ENCODE measurements at places on chromosomes 4 and X.

DNA sequence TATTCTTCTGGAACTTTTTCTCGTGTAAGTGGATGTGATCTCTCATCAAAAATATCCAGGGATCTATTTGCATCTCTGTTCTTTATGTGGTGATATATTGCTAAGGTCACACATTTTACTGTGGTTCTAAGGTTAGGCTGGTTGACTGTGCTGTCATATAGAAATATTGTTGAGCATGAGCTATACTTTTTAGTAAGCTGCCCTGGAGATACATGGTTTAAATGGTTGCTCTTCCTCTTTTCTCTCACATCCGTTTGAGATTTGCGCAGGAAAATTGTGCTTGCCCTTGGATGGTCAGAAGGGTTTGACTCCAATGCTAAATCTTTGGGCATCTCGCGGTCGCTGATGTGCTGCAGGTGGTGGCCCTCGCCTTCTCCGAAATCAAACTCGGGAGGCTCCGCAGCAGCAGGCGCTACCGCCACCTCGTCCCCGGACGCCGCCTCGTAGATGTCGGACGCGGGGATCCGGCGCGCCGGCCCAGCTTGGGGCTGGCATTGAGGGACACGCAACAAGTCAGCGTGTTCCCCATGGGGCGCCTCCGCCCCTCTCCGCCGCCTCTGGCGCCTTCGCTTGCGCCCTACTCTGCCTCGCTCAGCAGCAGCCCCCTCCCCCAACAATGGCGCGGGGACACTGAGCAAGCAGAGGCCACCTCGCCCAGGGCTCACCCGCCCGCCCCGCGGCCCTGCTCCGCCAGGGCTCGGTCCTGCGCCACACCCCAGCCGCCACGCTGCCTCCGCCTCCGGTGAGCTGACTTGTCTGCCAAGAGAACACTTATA is 154.5 kb downstream of the MSN start:
- no peak for DNase-seq

GRCh38 chrX:15515931-15516330 is 15.3 kb downstream of the BMX start:
- DNase-seq, result no peak

DNA sequence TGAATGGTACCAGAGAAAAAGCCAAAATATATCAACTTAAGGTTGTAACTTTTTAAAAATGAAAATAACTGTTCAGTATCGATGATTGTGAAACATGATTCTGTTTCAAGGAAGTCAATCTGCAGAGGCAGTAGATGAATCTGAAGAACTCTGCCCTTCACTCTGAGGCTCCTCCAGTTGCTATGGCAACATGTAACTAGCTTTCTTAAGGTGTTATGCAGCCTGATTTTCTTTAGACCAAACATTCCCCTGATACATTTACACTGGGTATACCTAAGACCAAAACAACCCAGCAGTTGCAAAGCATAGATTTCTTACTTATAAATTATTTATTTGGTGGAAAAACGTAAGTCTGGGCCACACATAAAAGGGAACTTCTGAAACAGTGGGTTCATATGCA is 133.6 kb upstream of the RASGEF1B start:
- no peak for DNase-seq

DNA sequence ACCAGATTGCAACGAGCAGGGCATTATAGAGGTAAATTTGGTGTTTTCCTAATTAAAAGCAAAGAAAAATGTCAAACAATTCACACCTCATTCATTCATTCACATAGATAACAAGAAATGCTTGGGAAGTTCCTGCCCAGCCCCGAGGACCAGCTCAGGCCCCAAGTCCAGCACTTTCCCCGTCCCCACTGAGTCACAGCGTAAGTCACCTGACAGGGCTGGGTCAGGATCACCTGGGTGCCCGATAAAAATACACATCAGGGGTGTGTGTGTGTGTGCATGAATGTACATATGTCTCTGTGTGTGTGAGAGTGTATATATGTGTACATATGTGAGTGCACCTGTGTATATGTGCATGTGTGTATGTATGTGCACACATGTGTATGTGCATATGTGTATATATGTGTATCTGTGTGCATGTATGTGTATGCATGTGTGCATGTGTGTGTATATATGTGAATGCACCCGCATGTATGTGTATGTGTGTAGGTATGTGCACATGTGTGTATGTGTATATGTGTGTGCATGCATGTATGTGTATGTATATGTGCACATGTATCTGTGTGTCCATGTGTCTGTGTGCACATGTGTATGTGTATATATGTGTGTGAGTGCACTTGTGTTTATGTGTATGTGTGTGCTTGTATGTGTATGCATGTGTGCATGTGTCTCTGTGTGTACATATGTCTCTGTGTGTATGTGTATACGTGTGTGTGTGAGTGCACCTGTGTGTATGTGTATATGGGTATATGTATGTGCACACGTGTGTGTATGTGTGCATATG is 18.6 kb upstream of the SH3TC1 start:
- no peak for DNase-seq

DNA sequence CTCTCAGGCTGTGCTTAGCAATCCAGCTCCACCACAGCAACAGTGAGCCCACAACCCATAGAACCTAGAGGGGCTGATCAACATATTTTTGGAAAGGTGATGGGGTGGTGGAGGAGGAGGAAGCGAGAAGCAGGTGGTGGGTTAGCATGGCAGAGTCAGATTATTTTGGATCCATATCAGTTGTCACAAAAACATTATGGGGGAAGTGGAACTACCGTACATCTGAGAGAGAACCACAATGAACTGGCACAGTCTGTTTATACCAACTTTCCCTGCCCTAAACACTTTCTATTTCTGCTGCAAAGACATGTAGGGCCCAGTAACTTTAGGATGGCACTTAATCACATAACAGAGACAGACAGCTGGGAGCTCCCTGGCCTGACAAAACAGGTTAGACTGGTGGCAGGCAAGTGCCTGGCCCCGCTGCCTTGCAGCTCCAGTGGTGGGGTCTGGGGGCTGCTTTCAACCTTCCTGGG is 4.3 kb downstream of the SLC9A7 start:
- no peak for DNase-seq

Data from progenitor cell of endocrine pancreas (in vitro differentiated cells).